ENCODE measurements at places on chromosomes 2 and 18.

DNA sequence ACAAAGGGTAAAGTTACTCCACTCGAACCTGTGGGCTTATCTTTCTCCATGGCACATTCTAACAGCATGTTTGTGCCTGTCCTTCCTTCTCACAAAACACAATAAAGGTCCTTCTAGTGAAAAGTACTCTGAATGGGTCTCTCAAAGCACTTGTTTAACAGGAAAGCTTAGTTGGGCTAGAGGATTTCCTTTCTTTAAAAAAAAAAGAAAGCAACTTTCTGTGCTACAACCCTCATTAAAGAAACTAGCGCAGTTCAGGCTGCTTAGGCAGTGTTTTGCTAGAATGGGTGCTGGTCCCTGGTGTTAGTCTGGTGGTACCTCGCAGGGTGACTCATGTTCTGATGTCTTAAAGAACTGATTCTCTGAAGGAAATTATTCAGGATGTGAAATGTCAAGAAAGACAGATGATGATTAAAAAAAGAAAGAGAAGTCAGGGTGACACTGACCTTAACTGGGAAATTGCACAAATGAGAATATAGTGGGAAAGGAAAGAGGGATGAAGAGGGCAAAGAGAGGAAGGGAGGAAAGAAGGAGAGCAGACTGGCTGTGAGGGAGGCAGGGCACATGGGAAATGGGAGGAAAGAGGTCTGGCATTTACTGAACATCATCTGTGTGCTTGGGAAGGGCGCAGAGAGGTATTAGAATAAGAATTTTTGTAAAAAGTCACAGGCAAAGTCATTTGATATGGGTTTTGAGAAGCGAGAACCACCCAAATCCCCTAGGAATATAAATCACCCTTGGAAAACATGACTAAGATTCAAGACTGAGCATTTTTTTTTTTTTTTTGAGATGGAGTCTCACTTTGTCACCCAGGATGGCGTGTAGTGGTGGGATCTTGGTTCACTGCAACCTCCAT lies 74.9 kb downstream of the ATP8B1 start:
- DNase-seq, result no peak

DNA sequence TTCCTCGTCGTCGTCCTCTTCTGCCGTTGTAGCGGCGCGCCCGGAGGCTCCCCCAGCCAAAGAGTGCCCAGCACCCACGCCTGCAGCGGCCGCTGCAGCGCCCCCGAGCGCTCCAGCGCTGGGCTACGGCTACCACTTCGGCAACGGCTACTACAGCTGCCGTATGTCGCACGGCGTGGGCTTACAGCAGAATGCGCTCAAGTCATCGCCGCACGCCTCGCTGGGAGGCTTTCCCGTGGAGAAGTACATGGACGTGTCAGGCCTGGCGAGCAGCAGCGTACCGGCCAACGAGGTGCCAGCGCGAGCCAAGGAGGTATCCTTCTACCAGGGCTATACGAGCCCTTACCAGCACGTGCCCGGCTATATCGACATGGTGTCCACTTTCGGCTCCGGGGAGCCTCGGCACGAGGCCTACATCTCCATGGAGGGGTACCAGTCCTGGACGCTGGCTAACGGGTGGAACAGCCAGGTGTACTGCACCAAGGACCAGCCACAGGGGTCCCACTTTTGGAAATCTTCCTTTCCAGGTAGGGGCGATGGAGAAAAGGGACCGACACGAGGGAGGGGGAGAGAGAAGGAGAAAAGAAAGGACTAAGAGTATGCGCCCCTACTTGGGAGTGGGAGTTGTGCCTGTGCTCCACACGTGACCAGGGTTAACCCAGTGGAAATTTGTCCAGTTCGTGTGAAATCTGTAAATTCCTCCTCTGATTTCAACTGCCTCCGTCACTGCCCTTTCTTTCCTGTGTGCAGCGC lies 800 bp downstream of the HOXD13 start:
- no peak for DNase-seq

DNA sequence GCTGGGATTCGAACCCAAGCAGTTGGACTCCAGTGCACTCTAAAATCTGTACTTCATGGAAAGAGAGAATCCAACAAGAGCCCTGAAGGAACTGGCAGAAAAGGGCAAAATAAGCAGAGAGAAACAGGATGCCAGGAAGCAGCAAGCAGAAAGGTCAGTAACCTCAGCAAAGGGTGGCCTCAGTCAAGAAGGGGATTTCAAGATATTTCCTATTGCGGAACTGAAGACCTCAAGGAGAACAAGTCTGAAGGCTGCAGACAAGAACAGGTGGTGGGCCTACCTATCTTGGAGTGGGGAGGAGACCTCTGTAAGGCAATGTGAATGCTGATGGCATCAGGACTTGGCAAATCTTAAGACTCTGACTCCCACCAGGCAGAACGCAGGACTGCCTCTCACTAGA lies 20.1 kb upstream of the MREG start:
- DNase-seq, result no peak

GRCh38 chr2:203002054-203002821 lies 12.4 kb upstream of the NBEAL1 start:
- DNase-seq, result no peak

GRCh38 chr18:3180325-3180724 lies 39.4 kb downstream of the MYOM1 start:
- no peak for DNase-seq

GRCh38 chr2:133431289-133431688 lies 137.0 kb downstream of the NCKAP5 start:
- no peak for DNase-seq

- no peak for DNase-seq
Measured at GRCh38 chr2:109352898-109353689, 224.1 kb downstream of the SH3RF3 start.

GRCh38 chr2:127954857-127955256 lies 69.1 kb upstream of the AMMECR1L start:
- no peak for DNase-seq

DNA sequence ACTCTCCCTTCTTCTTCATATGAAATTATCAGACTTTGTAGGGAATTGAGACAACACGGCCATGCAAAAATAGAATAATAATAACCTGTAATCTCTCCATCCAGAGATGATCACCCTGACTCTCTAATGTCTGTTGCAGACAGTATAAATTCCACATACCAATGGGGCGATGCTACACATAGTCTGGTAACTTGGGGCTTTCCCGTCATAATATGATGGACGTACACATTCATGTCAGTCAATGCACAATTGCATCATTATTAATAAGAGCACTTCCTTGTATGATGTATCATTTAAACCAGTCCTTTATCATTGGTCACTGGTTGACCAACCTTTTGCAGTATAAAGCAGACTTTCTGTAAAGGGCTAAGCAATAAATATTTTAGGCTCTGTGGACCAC lies 39.5 kb upstream of the SCLY start:
- DNase-seq, result no peak

DNA sequence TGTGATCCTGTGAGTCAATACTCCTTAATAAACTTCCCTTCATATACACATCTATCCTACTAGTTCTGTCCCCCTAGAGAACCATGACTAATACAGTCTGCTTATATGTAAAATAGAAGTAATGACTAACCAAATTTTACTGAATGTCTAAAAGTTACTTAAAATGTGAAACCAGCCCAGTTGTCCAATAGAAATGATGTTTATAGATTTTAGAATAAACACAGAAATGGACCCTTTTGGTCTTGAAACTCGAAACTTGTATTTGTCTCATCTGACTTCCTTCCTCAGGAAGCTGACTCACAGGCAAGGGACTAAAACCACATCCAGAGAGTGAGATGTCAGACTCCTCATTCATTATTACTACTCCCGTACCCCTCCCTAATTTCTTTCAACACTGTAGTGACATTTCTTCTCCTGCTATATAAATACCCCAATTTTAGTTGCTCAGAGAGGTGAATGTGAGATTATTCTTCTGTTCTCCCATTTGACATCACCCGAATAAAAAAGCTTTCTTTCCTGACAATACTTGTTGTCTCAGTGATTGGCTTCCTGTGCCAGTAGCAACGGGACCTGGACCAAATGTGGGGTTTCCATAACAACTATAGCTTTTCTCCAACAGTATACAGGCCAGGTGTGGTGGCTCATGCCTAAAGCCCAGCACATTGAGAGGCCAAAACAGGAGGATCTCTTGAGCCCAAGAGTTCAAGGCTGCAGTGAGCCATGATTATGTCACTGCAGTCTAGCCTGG lies 486.0 kb downstream of the ERBB4 start:
- no peak for DNase-seq

DNA sequence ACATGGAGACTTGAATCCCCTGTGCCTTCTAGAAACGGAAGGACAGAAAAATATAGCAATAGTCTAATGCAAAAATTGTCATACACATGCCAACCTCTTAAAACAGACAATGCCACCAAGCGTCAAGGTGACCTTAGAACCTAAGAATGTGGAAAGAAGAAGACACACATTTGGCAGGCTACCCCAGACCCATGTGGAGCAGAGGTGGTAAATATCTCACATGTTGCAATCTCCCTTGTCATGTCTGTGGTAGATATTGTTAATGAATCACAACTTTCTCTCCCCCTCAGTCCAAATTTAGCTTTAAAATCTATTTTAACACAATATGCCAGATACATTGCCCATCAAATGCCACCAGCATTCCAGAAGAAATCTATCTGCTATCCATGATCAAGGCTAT lies 137.4 kb downstream of the HNMT start:
- no peak for DNase-seq

DNA sequence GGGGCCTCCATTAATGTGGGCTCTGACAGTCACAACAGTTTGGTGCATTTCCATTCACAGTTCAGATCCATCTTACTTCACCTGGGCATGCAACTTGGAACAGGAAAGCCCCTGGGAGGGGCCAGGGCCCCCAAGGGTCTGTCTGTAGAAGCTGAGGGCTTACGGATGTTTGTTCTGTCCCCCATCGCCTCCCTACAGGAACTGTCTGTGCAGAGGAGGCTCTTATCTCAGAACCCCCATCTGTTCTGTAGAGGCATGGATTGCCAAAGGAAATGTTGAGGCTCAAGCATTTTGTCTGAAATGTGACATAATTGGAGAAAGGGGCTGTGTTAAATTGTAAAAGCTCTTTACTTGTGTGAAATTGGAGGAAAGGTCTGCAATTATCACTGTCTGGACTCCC lies 334.3 kb downstream of the CLIP4 start:
- DNase-seq, result no peak

DNA sequence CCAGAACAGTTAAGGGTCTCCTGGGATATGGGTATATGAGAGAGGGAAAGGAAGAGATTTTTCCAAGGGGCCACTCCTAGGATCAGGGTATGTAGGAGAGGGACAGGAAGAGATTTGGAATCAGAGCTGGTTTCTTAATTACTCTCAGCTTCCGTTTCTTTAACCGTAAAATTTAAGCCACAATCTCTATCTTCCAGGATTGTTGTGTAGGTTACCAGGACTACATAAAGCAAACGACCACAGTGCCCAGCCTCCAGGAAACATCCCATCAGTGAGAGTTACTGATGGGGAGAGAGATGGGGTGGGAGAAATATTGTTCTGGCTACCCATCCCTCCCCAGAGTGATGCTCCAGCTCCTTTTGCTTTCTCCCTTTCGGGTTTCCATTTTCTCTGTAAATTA lies 114.6 kb upstream of the THUMPD2 start:
- DNase-seq, result no peak

DNA sequence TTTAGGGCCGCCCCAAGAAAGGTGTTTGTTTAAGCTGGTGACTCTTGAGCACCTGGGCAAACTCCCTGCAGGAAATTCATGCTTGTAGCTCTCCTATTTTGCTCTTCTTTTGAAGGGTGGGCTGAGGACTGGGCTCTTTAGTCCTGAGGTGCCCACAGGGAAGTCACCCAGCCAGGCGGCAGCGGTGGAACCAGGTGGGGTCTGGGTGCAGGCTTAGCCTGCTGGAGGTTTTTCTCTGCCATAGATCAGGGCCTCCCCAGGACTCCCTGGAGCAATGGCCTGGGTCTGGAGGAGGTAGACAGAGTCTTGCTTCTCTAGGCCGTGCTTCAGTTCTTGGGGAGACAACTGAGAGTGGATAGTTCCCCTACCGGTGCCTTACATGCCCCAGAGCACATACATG lies 99.9 kb downstream of the CLIP4 start:
- no peak for DNase-seq

GRCh38 chr2:42856106-42856860 lies 63.9 kb upstream of the HAAO start:
- no peak for DNase-seq
